Amniotic epithelial cell (primary cell): ENCODE measurements at places on chromosomes 3 and 15.

GRCh38 chr15:61146091-61146930 lies 82.8 kb downstream of the RORA start:
- DNase-seq = no peak

- no peak for DNase-seq
These were observed 34.4 kb downstream of the TRIM42 start for GRCh38 chr3:140712301-140712700.

DNA sequence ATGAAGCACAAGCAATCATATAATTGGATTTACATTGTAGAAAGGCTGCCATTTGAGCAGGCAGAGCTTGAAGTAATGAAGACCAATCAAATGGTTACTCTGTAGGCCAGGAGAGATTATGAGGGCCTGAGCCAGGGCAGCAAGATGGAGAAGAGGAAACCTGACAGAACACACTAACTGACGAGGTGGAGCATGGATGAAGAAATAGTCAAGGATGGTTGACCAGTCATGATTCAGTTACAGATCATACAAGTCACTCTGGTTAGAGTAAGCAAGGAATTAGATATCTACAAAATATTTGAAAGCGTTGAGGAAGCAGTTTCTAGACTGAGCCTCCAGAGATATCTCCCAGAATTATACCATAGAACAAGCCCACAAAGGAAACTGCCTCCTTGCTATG lies 101.8 kb upstream of the THSD4 start:
- DNase-seq = peak; percentile 25

DNA sequence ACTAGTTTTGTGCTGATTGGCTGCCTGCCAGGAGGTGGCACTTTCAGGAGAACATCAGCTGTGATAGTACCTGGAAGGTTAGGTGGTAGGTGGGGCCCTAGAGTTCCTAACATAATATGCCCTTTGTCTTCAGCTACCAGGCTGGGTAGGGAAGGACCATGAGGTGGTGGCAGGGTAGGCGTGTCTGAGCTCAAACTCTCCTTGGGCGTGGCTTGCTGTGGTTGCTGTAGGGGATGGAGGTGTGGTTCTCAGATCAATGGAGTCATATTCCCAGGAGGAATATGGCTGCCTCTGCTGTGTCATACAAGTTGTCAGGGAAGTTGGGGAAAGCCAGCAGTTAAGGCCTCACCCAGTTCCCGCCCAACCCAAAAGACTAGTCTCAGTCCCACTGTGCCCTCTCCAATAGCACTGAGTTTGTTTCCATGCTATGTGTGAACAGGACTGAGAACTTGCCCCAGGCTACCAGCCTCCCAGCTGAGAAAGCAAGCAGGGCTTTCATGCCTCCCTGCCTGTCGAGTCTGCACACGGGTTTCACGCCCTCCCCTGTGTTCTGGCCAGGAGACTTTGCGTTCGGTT lies 107.7 kb downstream of the CHCHD4 start:
- DNase-seq = no peak

GRCh38 chr15:23648920-23649515 lies 1.4 kb upstream of the MAGEL2 start:
- DNase-seq = no peak

- no peak for DNase-seq
These were observed 6.1 kb downstream of the CHRNA5 start for GRCh38 chr15:78571382-78571781.

- DNase-seq = peak; percentile 50
These were observed 121.3 kb upstream of the ZNF717 start for GRCh38 chr3:75906555-75907112.

- no peak for DNase-seq
These were observed 319.5 kb downstream of the THSD4 start for GRCh38 chr15:71434774-71435173.

- no peak for DNase-seq
These were observed 63.6 kb downstream of the RYR3 start for GRCh38 chr15:33374226-33374914.

DNA sequence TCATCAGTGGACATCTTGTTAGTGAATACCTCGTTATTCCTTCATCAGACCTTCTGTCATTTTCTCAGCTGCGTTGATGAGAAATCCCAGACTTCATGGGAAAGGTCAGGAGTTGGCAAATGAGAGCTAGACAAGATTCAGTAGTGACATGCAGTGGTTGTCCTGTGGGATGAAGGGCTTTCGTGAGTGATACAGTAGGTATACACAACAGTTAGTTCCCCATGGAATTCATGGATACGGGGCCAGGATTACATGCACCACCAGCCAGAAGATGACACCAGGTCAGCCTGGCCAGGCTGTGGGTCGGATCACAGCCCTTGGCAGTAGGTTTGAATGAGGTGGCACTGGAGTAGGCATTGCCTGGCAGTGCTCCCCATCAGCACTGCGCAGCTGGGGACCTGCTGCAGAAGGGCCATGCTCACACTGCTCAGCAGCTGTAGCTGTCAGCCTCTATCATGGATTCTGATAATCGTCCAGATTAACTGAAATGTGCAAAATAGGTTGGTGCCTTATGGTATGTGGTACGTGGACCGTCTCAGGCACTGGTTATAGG lies 150.1 kb downstream of the SLCO3A1 start:
- DNase-seq = no peak

DNA sequence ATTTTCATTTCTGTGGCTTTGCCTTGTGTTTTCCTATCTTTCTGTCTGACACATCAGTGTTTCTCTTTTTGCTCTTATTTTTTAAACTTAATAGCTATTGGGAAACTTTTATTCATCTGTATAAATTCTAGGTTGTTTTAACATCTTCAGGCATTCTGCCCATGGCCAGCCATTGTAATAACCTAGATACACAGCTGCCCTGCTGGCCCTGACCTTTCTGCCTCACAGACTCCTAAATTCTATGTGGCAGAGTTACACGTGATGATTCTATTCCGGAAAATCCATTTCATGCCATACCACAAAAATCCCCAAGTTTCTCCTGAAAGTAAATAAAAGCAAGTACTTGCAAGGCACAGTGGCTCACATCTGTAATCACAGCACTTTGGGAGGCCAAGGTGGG lies 150.1 kb downstream of the UACA start:
- DNase-seq = no peak

- no peak for DNase-seq
These were observed 144.6 kb downstream of the VPS13C start for GRCh38 chr15:61915640-61916039.
